Globus pallidus (tissue), 1 donor: ENCODE measurements at places on chromosomes 2 and 18.
A peak's percentile ranks its signal among the peaks of the same experiment; 100 is the strongest.

DNA sequence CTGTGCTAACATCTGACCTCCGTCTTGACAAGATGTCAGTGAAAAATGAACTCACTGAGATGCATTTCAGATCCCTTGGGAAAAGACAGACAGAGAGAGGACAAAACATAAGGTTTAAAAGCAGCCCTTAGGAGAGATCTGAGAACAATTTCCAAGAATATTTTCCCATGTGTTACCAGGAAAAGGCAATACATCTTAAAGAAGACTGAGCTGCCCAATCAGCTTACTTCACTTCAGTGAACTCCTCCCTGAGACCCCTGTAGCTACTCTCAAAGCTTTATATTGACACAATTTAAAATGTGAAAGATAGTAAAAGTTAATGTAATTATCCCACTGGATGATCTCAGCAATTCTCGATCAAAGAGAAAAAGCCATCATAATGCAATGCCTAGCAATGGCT is 505.0 kb downstream of the DCC start:
- no peak for DNase-seq

- no peak for DNase-seq
Measured at GRCh38 chr2:239696559-239697207, 295.9 kb upstream of the HDAC4 start.

GRCh38 chr2:202007015-202007982 is 26.4 kb upstream of the FZD7 start:
- DNase-seq = no peak

DNA sequence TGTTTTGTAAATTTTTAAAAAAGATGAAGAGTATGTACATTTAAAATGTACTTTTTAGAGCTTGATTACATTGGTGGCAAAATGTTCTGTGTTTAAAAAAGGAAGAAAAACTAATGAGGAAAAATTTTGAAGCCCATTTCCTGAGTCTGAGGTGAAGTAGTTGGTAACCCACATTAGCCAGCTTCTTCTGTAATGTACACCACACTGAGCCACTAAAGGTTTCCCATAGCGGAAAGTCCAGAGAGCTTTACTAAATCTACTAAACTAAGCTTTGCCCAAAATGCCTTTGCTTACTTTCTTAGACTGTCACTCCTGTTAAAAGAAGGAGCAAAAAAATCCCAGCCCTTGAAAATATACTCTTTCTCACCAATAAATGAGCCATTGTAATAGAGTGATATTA is 804.8 kb upstream of the ZEB2 start:
- no peak for DNase-seq

DNA sequence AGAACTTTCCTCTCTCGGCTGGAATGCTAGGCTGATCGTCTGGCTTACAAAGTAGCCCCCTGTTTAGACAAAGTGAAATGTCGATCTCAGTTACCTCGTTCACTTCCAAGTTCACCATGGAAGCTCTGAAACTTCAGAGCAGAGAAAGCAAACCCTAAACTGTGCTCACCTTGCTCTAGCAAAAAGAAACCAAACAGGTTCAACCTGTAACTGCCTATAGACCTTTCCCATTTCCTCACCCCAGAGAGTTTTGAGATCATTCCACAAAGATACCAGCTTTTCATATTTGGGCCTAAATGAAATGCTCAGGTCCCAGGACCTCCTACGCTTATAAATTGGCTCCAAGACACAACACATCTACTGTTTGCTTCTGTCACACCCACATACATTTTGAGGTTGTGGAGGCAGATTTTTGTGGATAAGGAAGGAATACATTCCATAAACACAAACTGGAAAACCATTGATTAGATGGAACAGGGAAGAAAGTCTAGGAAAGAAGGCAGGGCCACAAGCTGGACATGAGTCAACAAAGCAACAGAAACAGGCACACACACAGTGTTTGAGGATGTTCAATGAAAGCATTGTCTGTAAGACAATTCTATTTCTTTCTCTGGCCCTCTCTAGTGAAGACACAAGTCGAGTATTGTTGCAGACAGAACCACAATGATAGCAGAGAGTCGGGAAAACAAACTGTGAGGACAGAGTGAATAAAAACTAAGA is 52.8 kb upstream of the TGIF1 start:
- DNase-seq = peak; percentile 97

DNA sequence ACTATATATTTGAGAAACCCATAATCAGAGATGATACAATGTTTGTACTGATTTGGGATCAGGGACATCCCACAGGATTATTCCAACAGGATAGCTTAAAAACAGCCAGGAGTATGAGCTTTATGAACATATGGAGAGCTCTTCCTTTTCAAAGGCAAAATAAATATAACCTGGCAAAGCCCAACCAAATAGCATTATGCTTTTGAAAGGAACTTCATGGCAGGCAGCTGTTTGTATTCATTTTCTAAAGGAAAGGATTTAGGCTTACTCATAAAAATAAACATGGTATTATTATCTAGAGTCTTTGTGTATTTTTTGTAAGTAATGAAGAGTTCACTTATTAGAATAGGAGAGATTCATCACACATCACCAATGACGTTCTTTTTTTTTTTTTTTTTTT is 44.4 kb downstream of the CCDC195 start:
- DNase-seq = no peak

- peak; percentile 48 for DNase-seq
Measured at GRCh38 chr2:53750041-53750768, 17.4 kb upstream of the CHAC2 start.

DNA sequence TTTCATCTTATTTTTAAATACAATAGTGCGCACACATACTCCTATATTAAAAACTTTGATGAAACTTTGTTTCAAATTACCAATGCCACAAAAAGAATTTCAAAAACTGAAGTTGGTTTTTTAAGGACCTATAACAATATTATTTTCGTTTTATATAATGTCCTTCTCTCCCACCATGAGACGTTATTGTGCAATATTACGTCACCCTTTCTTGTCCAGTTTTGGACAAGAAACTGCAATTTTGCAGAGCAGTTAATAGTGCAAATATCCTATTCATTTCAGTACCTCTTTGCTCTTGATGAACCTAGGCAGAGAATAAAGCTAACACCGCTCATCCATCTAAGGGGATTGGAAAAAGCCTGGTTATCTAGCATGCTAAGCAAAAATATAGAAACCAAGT is 9.7 kb upstream of the ZNF516 start:
- DNase-seq = no peak

GRCh38 chr2:91974401-91975129 is 2896.7 kb upstream of the TEKT4 start:
- DNase-seq = no peak

- DNase-seq = no peak
Measured at GRCh38 chr2:230814616-230815015, 50.1 kb upstream of the ITM2C start.

DNA sequence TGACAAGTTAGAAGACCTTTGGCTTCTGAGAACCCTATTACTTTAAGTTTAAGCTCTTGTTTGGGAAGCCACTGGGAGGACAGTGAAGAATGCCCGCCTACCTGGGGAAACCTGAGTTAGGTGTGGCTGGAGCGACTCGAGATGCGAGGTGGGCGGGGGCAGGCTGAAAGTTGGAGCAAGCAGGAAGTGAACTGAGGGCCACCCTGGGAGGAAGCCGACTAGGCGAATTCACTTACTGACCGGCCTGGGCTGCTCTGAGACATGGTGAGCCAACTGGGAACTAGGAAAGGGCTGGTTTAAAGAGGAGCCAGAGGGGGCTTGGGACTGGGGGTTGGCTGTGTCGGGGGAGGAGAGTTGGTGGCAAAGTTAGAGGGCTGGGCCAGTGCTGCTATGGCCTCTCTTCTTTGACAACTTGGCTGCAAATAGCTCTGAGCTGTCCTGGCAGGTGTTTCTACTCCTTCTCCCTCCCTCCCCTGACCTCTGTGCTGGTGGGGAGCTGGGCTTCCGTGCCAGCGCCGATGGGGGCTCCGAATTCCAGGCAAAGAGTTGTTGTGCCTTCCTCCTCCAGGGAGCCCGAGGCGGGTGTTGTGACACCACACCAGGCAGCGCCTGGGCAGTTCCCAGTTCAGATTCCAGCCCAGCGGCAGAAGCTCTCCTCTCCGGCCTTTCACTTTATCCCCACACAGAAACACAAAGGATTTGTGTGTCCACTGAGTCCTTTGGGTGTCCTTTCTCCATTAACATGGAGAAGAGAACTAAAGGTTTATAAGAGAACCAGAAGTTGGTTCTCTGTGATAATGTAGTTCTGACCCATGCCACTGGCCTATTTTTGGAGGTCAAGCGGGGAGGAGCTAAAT is at the start of gene VAMP8:
Gene VAMP8 (plus strand): TSS at position 201 of the 857 bp plus-strand sequence. CDS start 61 bp downstream, at position 262.
- no peak for DNase-seq

DNA sequence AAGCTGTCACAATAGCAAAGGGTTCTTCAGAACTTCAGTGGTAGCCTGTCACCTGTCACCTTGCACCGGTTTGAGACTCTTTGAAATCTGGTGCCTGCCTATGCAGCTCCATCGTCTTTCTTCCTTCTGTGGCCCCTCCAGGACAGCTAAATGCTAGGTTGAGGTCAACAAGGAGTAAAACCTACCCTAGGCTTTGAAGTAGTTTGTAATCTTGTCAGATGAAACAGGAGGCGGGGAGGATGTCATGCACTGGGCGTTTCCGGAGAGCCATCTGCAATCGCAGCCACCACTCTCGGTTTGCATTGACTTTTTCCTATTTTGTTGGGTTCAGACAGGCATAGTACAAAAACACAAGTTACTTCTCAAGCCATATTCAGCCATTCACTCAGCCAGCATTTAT is 116.7 kb downstream of the LPIN1 start:
- no peak for DNase-seq

- no peak for DNase-seq
Measured at GRCh38 chr2:166786707-166787106, 101.6 kb upstream of the XIRP2 start.

- DNase-seq = no peak
Measured at GRCh38 chr2:175147186-175147585, 20.8 kb downstream of the ATF2 start.

DNA sequence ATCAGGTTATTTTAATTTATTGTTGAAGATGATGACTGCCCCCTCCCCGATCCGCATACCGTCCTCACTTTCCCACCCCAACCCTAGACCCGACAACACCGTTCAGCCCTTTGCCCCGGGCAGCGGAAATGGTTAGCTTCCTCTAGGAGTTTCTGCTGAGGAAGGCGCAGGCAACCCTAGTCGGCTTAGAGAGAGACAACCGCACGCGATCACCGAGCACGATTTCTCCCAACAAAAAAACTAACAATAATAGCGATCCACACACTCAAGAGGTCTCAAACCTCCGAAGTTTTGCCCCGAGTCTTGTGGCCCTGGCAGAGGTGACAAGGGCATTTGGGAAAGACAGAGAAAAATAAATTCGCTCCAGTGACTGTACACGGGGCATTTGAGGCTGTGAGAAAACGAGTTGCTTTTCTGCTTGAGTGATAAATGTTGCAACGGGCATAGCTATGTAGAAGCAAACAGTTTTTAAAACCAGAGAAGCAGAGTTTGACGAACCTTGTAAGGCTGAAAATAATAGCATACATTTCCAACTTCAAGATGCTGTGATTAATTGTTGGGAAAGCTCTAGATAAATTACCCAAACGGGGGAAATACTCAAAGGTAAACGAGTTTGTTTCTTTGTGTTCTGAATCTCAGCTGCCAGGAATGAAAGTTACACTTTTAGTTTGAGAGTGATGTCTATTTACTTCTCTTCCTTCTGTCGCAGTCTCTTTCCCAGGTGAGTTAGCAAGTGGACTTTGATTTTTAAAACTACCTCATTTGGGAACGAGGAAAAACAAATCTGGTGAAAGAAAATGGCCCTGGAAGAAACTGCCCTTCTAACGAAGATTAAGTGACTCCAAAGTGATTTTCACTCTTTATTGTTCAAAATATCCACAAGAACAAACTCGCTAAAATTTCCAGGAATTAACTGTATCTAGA is 11.0 kb upstream of the SIX3 start:
- DNase-seq = no peak

GRCh38 chr18:59546188-59546587 is 151.0 kb downstream of the CCBE1 start:
- no peak for DNase-seq

DNA sequence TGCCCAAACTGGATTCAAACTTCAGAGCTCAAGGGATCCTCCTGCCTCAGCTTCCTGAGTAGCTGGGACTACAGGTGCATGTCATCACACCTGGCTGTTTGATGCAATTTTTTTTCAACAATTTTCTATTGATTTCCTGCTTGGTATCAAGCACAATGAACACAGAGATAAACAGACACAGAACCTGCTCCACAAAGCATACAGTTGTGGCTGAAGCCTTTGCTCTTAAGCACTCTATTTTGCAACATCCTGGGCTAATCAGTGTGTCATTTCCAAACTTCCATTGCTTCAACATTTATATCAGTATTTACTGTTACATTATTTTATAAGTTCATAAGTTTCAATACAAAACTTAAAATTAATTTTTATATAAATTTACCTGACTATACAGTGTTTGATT is 79.4 kb downstream of the NEB start:
- no peak for DNase-seq

GRCh38 chr18:25112821-25113434 is 239.0 kb downstream of the ZNF521 start:
- no peak for DNase-seq

DNA sequence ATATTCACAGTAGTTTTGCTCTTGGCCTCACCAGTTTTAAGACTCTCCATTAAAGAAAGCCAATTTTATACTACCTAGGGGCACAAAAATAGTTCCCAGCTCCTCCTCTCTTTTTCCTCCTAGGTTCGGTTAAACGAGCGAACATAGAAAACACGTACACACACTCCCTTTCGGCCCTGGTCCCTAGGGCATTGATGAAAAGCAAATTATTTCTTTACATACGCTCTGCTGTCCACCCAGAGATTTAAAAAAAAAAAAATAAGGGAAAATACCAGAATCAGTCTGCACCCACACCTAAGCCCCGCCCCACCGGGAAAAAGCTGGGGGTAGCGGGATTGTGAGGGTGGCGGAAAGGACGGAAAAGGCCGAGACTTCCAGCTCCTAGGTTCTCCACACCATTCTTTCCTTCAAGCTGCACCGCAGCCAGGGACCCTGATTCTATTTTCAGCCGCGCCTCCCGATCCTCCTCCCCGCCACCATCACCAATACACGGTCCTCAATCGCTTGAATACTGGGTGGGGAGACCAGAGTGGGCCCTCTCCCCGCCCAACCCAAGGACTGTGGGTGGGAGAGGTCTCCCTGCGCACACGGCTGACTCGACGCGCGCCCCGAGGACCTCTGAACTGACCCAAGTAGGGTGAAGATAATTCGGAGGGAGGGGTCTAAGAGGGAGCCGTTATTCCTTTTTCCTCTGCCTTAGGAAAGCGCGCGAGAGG is 769 bp downstream of the ATF2 start:
- DNase-seq = no peak

GRCh38 chr2:55751966-55752365 is 58.3 kb upstream of the PNPT1 start:
- no peak for DNase-seq

DNA sequence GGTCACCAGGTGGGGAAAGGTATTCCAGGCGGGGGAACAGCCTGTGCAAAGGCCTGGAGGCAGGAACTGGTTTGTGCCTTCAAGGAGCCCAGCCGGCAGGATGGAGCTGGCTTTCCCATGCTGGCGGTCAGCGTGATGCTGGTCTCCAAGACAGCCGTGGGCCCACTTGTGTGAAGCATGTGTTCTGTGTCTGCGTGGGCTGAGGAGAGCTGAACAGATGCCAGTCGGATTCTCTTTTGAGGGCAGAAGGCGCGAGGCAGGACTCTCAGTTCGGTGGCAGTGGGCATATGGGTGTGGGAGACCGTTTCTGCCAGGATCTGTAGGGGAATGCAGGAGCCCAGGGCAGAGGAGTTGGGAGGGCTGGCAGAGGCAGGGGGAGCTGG is 191.6 kb downstream of the TWIST2 start:
- peak; percentile 7 for DNase-seq

GRCh38 chr2:20439503-20439902 is 7.4 kb upstream of the RHOB start:
- peak; percentile 70 for DNase-seq

GRCh38 chr18:57086163-57086562 is 60.7 kb upstream of the BOD1L2 start:
- no peak for DNase-seq
